RWPE1 (cell line): ENCODE measurements at places on chromosomes 12 and 14.

DNA sequence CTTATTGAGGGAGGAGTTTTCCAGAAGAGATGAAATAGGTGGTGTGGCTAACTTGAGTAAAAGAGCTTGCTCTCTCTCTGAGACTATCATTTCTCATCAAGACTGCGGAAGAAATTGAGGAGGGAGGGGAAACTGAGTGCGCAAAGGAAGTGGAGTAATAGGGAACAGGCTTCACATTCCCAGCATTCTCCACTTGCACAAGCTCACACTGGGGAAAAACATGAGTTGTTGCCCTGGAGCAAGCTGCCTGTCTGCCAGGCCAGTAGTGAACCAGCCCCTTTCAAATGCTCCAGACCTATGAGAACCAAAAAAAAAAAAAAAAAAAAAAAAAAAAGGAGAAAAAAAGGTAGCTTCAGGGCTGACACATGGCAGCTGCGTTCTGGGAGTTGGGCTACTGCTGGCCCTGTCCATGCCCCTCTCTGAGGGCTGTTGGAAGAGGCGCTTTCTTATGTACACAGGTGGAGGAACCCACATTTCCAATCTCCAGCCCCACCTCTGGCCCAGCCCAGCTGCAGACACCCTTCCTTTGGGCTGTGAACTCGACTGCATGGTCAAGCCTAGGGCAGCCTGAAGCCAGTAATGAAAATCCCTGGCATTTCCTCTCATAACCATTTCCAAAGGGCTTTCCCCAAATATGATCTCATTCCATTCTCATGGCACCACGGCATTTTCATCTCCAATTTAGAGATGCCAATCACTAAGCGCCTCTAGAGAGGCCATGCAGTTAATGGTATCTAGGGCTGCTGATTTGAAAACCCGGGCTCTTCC is 32.5 kb upstream of the EMP1 start:
- DNase-seq: no peak

DNA sequence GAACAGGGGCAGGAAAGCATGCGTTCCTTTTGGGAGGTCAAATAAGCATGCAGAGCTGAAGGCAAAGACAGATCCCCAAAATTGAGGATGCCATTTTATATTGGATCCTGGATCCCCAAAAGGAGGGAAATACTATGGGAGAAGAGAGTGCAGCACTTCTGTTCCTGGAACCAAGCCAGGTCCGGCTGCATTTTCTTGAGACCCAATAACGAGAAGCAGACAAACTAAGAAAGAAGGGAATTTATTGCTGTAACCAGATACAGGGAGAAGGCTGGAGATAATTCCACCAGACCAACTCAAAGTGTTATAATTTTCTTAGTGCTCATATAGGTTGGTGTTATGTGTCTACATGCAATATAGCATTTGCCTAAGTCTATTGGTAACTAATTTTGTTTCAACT is 60.8 kb downstream of the PDE6H start:
- DNase-seq: no peak

DNA sequence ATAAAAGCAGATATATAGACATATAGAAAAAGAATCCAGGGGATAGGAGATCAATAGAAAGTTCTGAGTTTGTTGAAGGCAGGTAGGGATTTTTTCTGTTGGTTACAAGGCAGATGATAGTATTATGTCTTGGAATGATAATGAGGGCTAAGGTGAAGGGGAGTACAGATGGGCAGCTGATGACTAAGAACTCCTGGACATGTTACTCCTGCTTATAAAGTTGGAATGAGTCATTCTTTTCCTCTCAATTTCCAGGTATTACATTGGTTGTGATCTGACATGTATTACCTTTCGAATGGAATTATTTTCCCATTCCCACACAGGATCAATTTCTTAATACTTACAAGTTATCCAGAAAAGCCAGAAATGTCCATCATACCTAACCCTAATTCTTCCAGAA is 545.2 kb upstream of the MGAT4C start:
- DNase-seq: peak; percentile 37

- no peak for DNase-seq
These were observed 36.0 kb downstream of the SCARB1 start for GRCh38 chr12:124827588-124828184.

DNA sequence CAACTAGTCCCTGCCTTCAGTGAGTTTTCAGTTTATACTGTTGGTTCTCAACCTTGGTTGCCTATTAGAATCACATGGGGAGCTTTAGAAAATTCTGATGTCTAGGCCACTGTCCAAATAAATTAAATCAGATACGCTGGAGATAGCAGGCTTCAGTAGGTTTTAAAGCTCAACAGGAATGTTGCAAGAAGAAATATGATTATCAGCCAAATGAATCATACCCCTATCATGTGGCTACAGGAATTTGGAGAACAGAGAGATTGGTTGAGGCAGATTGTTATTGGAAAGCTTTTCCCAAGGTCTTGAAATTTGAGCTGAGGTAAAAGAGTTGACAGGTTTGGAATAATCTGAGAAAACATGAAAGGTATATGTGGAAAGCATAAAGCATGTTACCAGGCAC is 125.3 kb downstream of the WIF1 start:
- DNase-seq: peak; percentile 65

GRCh38 chr12:124705545-124706138 is 138.2 kb upstream of the NCOR2 start:
- DNase-seq: no peak

- no peak for DNase-seq
These were observed 210.4 kb upstream of the PRICKLE1 start for GRCh38 chr12:42799966-42800365.

- DNase-seq: no peak
These were observed 96.0 kb downstream of the ADGRD1 start for GRCh38 chr12:131049549-131050339.

GRCh38 chr14:24054324-24054641 is 2.5 kb downstream of the CARMIL3 start:
- no peak for DNase-seq

DNA sequence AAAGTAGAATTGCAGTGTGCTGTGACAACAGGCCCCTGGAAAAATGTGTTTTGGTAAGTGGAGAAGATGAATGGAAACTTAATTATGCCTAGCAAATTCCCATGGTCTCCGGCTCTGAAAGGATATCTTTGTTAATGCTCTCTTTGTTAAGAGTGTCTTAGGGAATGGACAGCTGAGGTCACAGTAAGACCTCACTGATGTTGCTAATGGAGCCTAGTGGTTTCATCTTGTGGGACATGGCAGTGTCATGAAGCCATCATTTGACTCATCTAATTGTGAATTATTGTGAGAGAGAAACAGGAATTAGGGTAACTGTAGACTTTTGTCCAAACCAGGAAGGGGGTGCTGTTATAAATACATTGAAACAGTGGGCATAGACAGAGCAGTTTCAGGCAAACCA is 330.3 kb downstream of the TMTC2 start:
- DNase-seq: no peak

GRCh38 chr14:76293221-76293620 is 82.7 kb upstream of the ESRRB start:
- DNase-seq: no peak

DNA sequence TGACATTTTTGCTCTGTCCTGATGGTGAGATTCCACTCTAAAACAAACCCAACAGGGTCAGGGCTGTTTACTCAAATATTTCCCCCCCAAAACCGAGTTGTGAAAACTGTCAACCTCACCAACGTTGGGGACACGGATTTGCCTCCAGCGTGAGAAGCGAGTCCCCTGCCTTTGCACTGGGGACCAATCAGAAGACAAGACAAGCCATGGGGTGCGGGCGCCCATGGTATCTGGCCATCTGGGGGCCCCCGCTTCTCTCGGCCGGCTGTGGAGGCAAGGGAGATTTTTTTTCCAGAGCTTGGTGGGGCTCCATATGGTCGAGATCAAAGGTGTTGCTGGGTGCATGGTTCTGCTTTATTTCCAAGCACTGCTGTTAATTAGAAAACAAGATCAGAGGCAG is 272.1 kb downstream of the BCL11B start:
- DNase-seq: no peak

GRCh38 chr12:98572010-98572409 is 21.5 kb upstream of the SLC25A3 start:
- DNase-seq: no peak

- no peak for DNase-seq
These were observed 91.9 kb downstream of the TMEM30B start for GRCh38 chr14:61188978-61189808.

DNA sequence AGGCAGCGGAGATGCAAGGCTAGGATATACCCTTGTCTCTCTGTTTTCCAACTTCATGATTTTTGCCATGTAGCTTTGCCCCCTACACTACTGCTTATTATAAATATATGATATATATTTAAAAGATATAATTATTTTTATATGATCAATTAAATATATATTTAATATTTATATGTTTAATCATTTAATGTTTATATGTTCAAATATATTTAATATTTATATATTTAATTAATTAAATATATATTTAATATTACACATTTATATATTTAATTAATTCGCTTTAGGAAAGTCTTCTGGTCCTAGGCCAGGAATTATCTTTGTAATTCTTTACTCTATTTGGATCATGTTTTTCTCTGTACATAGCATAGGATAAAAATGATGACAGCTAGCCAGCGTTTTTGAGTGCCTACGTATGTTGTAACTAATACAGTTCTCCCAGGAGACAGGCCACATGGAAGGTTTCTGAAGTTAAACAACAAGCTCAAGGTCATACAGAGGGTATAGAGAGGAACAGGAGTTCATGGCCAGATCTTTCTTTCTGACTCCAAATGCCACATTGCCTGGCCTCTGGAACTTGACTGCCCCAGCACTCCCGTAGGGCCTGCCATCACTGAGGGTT is 192.5 kb downstream of the KCNA5 start:
- no peak for DNase-seq

GRCh38 chr12:78179346-78179745 is 348.7 kb downstream of the NAV3 start:
- no peak for DNase-seq

GRCh38 chr12:45915405-45915804 is 75.0 kb downstream of the SCAF11 start:
- no peak for DNase-seq

- DNase-seq: no peak
These were observed 142.0 kb upstream of the FSCB start for GRCh38 chr14:44649061-44649460.

DNA sequence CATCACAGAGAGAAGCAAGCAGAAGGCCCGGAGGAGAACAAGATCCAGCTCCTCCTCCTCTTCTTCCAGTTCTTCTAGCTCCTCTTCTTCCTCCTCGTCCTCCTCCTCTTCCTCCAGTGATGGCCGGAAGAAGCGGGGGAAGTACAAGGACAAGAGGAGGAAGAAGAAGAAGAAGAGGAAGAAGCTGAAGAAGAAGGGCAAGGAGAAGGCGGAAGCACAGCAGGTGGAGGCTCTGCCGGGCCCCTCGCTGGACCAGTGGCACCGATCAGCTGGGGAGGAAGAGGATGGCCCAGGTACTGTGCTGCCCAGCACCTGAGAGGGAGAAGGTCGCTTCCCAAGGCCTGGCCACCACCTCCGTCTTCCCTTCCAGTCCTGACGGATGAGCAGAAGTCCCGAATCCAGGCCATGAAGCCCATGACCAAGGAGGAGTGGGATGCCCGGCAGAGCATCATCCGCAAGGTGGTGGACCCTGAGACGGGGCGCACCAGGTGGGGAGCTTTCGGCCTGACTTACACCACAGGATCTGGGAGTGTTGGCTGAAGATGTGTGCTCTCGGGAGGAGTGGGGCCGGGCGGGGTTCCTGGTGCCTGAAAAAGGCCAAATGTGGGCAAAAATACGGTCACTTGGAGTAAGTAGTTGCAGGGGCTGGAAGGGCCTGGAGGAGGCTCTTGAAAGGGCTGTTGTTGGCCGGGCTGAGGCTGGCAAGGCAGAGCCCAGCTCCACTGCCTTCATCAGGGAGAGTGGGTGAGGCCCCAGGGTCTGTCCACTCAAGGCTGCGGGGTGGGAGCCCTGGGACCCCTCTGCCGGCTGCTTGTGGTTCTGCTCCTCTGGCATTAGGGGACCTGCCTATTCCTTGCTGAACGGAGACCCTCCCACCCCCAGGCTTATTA is 1.4 kb downstream of the ARL6IP4 start:
- no peak for DNase-seq

- DNase-seq: peak; percentile 84
These were observed 48.6 kb upstream of the TMEM233 start for GRCh38 chr12:119544765-119545625.

- peak; percentile 62 for DNase-seq
These were observed 5.7 kb upstream of the KLRK1 start for GRCh38 chr12:10395390-10395998.

DNA sequence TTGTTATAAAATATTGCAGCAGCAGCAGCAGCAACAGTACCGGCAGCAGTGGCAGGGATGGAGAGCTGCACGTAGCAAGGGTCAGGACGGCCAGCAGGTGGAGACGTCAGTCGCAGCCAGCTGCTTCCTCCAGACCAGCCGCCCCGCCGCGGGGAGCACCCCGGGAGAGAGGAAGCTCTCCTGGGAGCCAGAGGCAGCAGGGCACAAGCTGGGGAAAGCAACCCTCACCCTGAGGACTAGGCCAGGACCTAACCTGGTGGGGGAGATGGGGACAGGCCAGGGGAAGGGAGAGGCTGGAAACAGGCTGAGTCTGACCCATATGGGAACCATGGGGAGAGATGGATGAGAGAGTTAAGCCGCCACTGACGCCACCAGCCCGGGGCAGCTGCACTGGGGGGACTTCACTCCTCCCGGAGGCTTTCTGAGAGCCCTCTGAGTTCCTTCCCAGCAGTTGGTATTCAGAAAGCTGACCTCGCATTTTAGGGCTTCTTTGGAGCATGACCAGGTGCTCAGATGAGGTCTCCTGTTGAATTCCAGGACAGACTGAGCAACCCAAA is 56.3 kb downstream of the SPTB start:
- DNase-seq: peak; percentile 86

DNA sequence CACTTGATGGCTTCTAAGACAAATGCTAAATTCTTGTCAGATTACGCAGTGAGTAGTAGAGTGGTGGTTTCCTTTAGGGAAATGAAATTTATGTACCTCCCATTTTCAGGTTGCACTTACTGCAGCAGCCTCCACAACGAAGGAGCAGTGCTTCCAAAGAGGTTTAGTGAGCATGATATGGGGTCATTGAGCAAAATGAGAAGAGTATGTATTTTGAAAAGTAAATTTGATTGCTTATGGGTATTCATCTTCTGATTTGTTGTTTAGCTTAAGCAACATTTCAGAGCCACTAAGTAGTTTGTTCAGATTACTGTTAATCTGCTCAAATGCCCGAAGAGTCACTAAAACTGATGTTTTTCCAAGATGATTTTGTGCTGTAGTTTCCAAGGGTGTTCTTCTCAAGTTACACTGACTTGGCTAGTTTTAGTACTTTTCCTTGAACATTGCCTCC is 493.6 kb downstream of the PCNX1 start:
- DNase-seq: no peak

GRCh38 chr14:92466059-92466458 is 47.5 kb upstream of the RIN3 start:
- no peak for DNase-seq

GRCh38 chr12:114414866-114415524 is 9.1 kb upstream of the TBX5 start:
- no peak for DNase-seq

- no peak for DNase-seq
These were observed 4.0 kb upstream of the INF2 start for GRCh38 chr14:104685216-104685997.
